Breast epithelium (tissue), 4 donors: ENCODE measurements at places on chromosomes 7 and 10. TPM values are rescaled to one million over a fixed set of nuclear protein-coding genes. Genes with fewer than 3 reads are reported as not detected.

- no peak for DNase-seq
Measured at GRCh38 chr10:132205650-132206376, 19.1 kb downstream of the DPYSL4 start.

GRCh38 chr10:125377368-125377767, 217.0 kb upstream of the CTBP2 start:
- no peak for DNase-seq

GRCh38 chr7:143434660-143435059, 8.6 kb upstream of the TAS2R60 start:
- DNase-seq, result peak; percentile 80

DNA sequence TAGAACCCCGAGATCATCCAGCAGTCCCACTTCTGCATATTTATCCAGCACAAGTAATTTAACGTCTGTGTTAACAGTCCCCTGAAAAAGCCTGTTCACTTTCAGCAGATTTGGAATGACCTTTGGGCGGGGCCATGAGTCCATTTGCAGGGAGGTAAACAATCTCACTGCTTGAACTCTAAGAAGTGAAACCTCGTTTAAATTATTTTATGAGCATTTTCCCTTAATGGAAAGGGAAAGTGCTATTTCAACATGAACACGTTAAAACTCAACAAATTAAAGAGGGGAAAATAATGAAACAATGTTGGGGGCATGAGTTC, 282.8 kb downstream of the GATA3 start:
- DNase-seq, result no peak

- DNase-seq, result no peak
Measured at GRCh38 chr7:98474558-98474957, 73.7 kb upstream of the BAIAP2L1 start.

DNA sequence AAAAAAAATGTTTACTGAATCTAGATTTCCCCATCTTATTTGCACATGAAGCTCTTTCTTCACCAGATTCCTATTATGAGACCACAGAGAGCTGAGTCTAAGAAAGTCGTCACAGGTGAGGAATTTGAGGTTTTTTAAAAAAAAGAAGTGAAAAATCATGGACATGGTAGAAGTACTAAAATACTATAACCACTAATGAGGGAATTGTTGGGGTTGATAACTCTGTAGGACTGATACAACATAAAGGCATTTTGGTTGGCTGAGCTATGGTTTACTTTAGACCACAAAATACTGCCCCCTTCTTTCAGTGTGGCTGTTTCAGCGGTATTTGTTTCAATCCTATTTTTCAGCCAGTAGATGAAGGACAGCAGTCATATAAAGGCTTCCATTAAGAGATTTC, 1111.3 kb downstream of the TYW1 start:
- no peak for DNase-seq

GRCh38 chr7:81492240-81492639, 277.6 kb downstream of the HGF start:
- no peak for DNase-seq

GRCh38 chr7:75889826-75890225, 11.0 kb downstream of the RHBDD2 start:
- no peak for DNase-seq

DNA sequence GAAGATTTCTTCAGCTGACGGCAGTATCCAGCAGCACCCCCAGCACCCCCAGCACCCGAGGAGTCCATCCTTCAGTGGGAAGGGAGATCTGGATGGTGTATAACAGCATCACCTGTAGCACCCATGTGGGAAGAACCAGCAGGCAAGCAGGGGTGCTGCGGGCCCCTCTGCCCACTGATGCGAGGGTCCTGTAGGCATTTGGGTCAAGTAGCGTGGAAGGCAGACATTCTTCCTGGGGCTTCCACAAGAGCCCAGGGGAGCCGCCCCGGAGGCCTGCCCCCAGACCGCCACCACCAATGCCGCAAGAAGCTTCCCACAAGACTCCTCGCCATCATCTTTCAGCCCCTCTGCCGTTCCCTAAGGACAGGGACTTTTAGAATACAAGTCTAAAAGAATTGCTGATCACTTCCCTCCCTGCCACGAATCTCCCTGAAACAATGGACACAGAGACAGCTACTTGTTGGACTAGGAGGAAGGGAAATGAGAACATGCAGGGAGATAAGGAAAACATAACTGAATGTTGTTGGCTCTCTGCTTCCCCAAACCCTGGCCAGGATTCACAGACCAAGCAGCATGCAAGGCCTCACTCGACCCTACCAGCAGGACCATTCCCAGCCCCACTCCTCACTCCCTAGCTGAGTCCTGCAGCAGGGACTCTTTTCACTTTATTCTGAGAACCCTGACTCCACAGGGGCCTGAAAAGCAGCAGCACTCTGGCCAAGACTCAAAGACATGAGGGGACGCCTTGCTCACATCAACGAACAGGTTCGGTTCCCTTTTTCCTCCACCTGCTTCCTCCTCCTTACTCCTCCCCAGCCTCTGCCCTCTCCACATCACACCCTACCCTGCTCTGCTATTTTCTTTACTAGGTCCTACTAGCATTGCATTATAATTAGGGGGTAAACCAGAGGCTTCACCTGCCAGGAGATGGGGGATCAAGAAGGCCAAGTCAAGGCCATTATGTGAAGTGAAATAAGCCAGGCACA, 164.5 kb downstream of the HERPUD2 start:
- DNase-seq, result no peak

RSU1 gene
- total RNA-seq, result 74.1 TPM

- no peak for DNase-seq
Measured at GRCh38 chr7:156419782-156420181, 220.8 kb upstream of the RNF32 start.

DNA sequence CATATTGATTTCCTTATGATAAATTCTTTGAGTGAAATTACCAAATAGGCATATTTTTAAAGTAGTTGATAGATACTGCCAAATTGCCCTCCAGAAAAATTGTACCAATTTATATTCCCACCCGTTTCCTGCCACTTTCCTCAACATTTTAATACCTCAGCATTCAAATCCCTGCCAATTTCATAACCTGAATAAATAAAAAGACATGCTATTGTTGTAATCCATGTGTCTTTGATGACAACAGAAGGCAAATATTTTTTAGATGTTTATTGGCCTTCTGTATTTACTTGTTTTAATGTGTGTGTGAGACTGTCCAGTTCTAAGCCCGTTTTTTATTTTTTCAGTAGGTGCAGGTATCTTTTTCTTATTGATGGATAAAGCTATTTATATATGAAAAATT, 71.7 kb downstream of the TEX36 start:
- DNase-seq, result no peak

DNA sequence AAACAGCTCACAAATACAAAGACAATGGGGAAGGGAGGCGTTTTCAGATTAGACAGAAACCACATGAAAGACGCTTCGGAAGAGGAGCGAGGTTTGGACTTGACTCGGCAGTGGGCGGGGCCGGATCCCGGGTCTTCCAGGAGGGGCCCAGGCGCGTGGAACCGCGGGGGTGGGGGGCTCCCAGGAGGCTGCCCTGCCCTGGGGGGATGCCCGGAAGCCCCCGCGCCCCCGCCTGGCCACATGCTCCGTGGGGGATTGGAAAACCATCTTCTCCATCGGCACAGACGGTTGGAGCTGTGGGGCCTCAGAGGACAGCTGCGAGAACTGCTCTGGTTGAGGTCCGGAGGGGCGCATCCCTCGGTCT, 186.0 kb upstream of the SHH start:
- DNase-seq, result peak; percentile 31

- DNase-seq, result no peak
Measured at GRCh38 chr10:87734987-87735827, 75.5 kb downstream of the PAPSS2 start.

GRCh38 chr7:111588065-111588433, 25.8 kb upstream of the IMMP2L start:
- DNase-seq, result no peak

- no peak for DNase-seq
Measured at GRCh38 chr10:34001087-34001580, 666.7 kb upstream of the NRP1 start.

RHEB gene
- total RNA-seq, result 95.0 TPM

- no peak for DNase-seq
Measured at GRCh38 chr7:74289659-74290552, 699 bp downstream of the CLIP2 start.

ACSM6 gene
- 0.66 TPM for total RNA-seq
